ENCODE measurements at places on chromosomes 6 and 20. TPM values are rescaled to one million over a fixed set of nuclear protein-coding genes. Genes with fewer than 3 reads are reported as not detected.

Gene TUBB1
- total RNA-seq, result not detected

Gene RNF39
- total RNA-seq, result not detected

Gene C6orf141
- 13.3 TPM for total RNA-seq

Gene MTFR2
- 12.0 TPM for total RNA-seq

Gene SLC17A4
- not detected for total RNA-seq
